RWPE1 (cell line): ENCODE measurements at places on chromosomes 12 and 14.

GRCh38 chr12:18242380-18243089, 18.8 kb upstream of the PIK3C2G start:
- no peak for DNase-seq

- DNase-seq, result no peak
Observed at GRCh38 chr12:122182887-122183587, at the start of gene LRRC43. LRRC43 (plus strand) TSS chr12:122183123; CDS start chr12:122183145, 22 bp downstream.

DNA sequence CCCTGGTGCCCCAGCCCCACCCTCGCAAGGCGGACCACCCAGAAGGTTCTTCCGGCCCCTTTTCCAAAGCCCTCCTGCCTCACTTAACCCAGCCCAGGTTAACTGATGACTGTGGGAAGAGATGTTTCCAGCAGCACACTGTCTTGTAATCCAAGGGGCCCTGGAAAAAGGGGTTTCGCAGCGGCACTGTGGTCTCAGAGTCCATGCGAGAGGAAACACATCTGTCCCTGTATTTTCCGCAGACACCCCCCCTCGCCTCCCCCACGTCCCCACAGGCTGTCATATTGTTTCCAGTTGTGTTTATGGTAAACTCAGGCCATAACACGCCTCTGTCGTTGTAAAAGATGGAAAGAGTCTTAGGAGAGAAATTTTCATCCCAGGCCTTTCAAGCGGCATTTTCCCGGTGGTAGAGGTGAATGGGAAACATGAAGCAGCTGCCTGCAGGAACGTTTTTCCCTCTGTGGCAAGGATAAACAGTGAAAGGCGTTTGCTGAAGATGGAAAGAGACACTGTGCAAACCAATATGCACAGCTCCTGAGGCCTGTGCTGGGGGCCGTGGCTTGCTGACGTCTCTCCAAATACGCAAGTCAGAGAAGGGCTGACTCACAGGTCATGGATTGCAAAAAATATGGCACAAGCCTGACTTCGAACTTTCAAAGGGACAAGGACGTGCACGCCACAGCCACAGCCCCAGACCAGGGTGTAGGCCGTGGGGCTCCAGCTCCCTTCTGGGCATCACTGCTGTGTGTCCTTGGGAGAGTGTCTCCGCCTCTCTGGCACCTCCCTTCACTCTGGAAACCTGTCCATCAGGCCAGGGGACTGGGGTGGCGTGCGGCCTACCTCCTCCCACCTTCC, 22.5 kb upstream of the FZD10 start:
- DNase-seq, result no peak

- peak; percentile 5 for DNase-seq
Observed at GRCh38 chr14:36467332-36467731, 52.7 kb downstream of the NKX2-1 start.

GRCh38 chr12:79847417-79847816, 87.5 kb downstream of the PPP1R12A start:
- DNase-seq, result no peak

DNA sequence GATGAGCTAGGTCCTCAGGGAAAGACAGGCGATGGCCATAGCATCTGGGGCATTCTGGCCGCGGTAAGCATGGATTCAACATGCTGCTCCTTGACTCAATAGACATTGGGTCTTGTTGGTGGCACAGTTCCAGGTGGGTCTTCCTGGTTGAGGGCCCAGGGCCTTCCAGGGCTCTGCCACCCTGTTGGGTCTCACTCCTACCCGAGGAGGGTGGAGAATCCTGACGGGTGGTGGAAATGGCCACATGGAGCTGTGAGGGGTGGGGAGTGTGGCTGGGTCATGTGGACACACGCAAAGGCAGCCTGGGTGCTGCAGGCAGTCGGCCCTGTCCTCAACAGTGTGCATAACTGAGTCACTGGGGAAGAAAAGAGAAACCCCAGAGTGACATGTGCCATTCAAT, 148.1 kb downstream of the KIF26A start:
- DNase-seq, result no peak

GRCh38 chr12:89382328-89382727, 30.0 kb upstream of the DUSP6 start:
- no peak for DNase-seq

GRCh38 chr14:71403656-71404055, 496.4 kb downstream of the PCNX1 start:
- peak; percentile 6 for DNase-seq
